Esophagus squamous epithelium (tissue), 5 donors: ENCODE measurements at places on chromosomes 3 and 15.

GRCh38 chr3:162932503-162932902 is 1435.9 kb downstream of the OTOL1 start:
- no peak for DNase-seq

DNA sequence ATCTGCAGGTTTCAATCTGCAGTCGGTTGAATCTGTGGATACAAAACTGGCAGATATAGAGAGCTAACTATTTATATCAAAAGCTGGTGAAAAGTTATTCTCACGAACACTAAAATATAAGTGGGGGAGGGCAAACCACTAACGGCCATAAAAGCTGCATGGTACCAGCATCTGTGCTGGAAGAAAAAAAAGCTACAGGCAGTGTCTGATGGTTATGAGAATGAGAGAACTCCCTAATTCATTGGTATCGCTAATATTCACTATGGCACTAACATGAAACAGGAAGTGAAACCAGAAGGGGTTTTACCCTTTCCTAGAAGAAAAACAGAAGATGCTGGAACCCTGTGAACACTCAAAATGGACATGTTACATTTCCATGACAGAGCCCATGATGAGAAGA is 15.9 kb downstream of the CEP70 start:
- no peak for DNase-seq

DNA sequence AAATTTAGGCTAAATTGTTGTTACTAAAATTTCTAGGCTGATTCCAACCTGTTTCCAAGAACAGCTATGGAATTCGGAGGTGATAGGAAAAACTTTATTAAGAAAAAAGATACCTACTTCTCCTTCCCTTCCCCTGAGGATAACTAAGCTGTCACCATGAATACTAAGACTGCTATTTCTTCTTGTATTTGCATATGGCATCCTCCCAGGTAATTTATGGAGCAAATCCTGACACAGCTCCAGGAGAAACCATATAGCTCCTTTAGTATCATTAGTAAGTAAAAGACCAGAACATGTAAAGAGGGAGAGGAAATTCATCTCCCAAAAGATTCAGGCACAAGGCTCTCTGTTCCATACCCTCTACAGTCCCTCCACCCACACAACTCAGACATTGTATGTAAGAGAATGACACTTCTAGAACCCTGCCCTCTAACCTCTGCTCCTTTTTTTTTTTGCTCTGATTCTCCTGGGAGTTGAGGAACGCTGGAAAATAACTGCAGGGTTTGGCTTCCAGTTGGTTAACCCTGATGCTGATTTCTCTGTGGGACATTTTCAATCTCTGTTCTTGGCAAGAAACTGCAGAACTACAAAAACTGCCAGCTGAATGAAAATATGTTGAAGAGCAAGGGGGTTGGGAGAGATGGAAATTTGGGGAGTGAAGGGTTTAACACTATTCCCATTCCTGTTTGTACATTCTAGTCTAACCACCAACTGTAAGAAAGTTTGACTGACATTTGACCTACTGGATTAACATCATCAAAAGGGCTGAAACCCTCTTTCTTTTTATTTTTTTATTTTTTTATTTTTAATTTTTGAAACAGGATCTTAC is 14.2 kb upstream of the MAGI1 start:
- no peak for DNase-seq

GRCh38 chr15:66126456-66126855 is 127.1 kb downstream of the MEGF11 start:
- DNase-seq: no peak

- no peak for DNase-seq
Observed at GRCh38 chr15:78641102-78641748, at the start of gene CHRNB4. Gene CHRNB4 (minus strand): TSS chr15:78641210. CDS start chr15:78641133, 77 bp downstream.

- DNase-seq: no peak
Observed at GRCh38 chr15:39181056-39181747, 399.7 kb upstream of the THBS1 start.

DNA sequence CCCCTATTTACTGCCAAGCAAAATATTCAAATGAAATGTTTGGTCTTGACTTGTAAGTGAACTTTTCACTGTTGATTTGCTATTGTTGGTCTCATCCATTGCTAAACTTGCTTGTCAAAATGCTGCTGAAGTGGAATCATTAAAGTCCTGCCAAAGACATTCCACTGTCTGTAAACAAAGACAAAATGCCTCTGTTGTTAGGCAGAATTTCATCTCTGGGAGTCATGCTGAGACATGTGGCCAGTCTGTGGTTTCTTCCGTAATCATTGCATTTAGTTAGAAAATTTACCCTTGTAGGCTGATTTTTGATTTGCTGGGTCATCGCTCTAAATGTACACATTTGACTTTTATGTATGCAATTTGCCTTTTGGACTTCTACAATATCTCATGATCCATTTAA is 577.7 kb downstream of the MECOM start:
- DNase-seq: no peak

- DNase-seq: no peak
Observed at GRCh38 chr3:122358703-122359032, 24.4 kb downstream of the MIX23 start.
